ENCODE measurements at places on chromosomes 5 and 9. TPM values are rescaled to one million over a fixed set of nuclear protein-coding genes. Genes with fewer than 3 reads are reported as not detected.

GRCh38 chr5:128826275-128826674 lies 139.0 kb upstream of the SLC27A6 start:
- no peak for DNase-seq

- DNase-seq: no peak
These were observed 75.6 kb downstream of the DMRT2 start for GRCh38 chr9:1125741-1126140.

DNA sequence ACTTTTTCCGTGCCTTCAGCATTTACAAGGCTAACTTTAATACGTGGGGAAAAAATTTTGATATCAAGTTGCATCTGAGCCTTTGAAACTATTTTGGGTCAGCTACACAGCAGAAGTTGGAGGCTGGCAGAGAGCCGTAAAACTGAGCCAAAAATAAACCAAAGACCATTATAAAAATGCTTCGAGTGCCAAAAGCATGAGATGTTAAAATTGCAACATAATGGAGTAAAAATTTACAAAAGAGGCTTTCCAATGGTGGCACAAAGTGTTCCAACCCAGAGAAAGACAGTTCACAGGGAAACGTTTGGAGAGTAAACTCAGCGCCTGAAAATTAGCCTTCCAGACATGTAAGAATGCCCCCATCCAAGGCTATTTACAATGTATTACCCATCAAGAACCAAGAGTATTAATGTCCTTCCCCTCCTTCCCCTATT lies 190.3 kb downstream of the TLE1 start:
- no peak for DNase-seq

DNA sequence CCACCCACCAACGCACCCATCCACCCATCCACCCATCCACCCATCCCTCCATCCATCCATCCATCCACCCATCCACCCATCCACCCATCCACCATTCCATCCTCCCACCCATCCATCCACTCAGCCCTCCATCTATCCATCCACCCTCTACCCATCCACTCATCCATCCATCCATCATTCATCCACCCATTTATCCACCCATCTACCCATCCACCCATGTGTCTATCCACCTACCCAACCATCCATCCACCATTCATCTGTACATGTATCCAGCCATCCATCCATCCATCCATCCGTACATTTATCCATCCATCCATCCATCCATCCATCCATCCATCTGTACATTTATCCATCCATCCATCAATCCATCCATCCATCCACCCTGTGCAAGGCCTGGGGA lies 11.1 kb upstream of the VAV2 start:
- DNase-seq: no peak

- no peak for DNase-seq
These were observed 121.2 kb downstream of the RAPGEF6 start for GRCh38 chr5:131513780-131514179.

ADRA1B gene
- not detected for total RNA-seq

DNA sequence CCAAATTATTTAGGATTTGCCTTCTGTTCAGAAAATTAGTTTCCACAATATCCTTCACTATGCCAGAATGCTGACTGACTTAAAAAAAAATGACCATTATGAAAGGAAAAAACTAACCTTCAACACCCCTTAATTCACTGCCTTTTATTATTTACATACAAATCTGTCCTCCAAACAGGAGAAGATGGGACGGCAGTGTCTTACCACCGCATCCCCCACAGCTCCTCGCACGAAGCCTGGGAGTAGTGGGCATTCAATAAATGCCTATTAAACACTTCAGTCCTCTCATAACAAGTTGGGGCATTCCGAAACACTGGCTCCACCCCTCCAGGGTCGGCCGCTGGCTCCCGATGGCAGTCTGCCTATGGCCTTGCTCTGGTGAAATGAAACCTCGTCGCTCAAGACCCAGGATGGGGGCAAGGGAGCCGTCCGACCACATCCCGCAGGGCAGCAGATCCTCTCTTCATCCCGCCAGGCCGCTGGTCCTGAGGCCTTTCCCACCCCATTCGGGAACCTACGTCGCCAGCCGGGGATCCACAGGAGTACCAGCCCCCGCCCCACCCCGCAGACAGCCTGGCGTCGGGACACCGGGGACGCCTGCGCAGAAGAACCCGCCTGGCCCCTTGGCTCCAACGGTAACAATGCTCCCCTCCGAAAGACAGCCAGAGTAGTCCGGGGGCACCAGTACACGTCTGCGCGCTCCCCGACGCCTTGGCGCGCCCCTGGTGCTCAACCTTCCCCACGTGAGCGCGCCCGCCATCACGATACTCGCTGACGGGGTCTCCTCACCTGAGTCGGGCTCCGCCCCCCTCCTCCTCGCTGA lies 613 bp downstream of the ZBTB5 start:
- peak; percentile 91 for DNase-seq

DNA sequence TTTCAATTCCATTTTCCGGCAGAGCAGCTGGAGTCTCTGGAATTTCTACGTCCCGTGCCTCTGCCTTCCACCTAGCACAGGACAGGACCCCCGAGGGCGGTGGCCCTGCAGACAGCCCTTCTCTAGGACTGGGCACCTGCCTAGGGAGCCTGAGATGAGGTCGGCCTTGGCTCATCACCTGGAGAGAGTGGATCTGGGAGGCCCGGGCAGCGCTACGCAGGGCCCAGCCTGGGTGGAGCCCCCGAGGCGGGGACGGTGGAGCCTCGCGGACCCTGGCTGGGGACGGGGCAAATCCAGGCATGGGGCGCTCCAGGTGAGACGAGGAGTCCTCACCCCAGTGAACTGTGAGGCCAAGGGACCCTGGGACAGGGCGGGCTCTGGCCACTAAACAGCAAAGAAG lies 114.5 kb downstream of the MTRR start:
- DNase-seq: no peak

DNA sequence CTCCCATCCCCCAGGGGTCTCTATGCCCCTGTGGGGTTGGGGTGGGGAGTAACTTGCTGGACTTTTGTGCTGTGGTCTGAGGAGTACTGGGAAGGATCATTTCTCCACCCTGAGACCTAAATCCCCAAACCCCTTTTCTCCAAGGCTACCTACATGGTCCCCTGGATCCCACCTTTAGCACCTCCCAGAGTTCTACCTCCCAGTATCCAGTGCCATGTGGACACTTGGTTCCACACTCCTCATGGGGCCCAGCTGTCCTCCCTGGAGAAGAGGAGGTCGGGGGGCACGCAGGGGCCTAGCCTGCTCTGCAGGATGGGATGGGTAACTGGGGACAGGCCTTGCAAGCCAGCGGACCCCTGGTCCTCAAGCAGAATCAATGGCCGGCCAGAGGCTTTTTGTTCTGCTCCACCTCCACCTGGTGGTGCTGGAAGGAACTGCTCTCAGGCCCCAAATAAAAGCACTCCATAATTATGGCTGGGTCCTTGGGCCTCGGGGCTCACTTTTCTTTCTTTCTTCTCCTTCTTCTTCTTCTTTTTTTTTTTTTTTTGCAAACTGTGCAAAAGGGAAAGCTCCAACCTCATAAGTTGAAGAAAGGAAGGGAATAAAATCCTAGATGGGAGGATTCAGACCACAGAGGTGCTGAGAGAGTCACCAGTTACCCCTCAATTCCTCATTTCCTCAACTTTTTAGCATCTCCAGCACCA lies 68.4 kb downstream of the PSD2 start:
- DNase-seq: peak; percentile 12

GRCh38 chr5:118439831-118440230 lies 548.5 kb downstream of the DTWD2 start:
- DNase-seq: no peak

EMB gene
- total RNA-seq: 148 TPM

DNA sequence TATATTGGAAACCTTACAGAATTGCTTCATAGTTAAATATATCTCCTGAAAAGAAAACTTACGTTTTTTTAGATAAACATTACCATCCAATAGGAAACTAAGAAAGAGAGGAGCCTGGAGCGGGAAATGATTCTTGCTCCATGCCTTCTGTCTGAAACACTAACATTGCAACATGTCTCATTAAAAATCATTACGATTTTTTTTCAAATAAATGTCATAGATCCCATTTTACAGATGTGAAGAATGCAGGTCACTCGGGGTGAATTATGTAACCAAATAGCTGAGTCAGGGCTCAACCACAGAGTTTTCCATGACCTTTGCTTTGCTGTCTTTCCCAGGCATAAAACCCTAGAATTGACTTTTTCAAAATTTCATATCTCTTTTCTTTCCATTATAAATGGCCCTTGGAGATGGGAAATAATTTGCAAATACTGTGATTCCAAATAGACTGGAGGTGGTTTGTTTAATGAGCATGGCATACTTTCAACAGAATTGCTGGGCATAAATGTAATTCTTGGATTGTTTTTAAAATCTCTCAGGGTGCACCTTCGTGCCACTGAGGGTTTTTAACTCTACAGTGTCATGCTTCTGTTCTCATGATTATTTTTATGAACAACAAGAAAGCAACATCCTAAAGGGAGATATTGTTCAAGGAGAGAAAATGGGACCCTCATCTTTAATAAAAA lies 302.8 kb downstream of the EBF1 start:
- DNase-seq: no peak

PCSK1 gene
- total RNA-seq: not detected

DNA sequence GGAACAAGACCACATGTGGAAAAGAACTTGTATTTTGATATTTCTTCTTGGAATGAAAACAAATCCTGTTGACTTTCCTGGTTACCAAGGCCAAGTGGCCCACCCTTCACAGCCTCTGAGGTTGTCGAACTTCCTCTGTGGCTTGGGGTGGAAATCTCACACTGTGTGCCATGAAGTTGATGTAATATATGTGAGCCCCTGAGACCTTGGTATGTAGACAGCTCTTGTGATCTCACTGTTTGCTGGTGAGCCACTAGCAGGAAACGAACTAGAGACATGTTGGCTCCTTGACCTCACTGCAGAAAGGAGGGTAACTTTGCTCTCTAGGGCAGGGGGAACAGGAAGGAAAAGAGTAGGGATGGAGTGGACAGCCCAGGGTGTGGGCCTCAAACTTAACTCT lies 159.4 kb downstream of the ARHGAP26 start:
- DNase-seq: no peak

BSPRY gene
- total RNA-seq: 0.23 TPM

GRCh38 chr5:123752552-123753179 lies 240.7 kb downstream of the CSNK1G3 start:
- DNase-seq: no peak

ADAMTSL1 gene
- 0.10 TPM for total RNA-seq

GRCh38 chr5:88883059-88883835 lies at the start of gene MEF2C:
TSS of gene MEF2C (minus strand) at chr5:88883184. CDS start at chr5:88823788, 59,396 bp downstream.
- DNase-seq: no peak

DNA sequence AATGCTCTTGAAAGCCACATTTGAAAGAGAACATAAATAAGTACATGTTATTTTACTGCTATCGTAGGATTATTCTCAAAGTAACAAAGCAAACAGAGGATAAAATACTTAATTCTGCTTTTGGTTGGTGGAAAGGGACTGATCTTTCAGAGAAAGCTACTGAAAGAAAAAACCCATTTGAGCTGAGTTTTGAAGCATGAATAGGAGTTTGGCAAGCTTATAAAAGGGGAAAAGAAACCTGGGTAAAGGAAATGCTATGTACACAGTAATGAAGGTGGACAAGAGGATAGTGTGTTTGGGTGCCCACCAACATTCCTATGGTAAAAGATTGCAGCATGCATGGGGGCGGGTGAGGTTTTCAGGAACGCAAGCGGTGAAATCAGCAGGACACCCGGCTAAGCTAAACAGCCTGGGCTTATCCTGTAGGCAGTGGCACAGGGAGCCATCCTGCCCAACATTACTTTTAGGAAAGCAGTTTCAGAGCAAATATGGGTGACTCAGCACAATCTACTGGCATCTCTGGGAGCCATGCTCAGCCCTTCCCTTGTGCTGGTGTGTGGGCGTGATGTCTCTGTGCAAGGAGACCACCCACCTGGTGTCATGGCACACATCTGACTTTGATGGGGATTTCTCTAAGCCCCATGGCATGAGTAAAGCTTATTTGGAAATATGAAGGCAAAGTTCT lies 673.9 kb upstream of the KLF4 start:
- DNase-seq: no peak

DNA sequence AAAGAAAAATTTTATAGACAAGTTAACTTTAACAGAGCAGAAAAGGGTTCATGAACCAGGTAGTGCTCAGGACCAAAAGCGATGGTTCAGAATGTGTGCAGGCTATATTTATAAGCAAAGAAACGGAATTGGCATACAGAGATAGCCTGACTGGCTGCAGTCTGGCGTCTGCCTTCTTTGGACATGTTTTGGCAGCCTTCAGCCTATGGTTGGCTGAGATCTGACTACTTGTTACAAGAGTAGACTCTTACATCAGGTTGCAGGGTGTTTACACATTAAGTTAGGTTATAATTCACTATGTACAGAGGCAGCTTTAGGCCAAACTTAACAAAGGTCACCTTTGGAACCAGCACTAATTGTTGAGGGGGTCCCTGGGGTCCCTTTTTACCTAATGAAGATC lies 7.0 kb downstream of the NOP16 start:
- DNase-seq: no peak

DNA sequence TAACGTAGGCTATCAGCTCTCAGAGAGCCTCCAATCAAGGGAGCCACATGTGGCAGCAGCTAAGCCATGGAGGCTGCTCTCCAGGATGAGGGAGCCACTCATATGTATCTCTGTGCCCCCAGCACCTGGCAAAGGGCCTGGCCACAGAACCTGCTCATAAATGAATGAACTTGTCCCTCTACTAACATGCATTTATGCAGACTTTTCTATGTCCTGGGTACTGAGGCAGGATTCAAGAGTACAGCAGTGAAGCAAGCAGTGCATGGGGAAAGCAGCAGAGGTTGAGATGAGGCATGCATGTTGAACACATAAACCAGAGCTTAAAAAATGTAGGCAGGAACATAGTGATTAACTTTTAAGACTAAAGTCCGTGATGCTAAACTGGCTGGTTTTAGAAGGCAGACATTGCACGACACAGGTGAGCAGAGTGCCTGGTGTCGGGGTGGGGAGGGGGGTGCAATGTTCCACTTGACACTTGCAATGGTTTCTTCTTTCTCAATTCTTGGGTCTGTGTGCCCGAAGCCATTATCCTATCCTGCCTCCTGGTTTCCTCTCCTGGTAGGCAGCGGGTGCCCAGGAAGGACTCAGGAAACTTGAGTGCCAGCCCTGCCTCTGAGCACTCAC lies 142.8 kb upstream of the ALDH1B1 start:
- DNase-seq: no peak

- no peak for DNase-seq
These were observed 94.7 kb upstream of the RAD23B start for GRCh38 chr9:107188376-107188775.
